ENCODE measurements at places on chromosomes 3 and 15. TPM values are rescaled to one million over a fixed set of nuclear protein-coding genes. Genes with fewer than 3 reads are reported as not detected.

The KCNAB1 gene
- not detected for total RNA-seq

The KCNMB2 gene
- not detected for total RNA-seq

The SCG3 gene
- not detected for total RNA-seq

The ZBTB47 gene
- total RNA-seq = 5.5 TPM

The GOLGA8M gene
- 0.07 TPM for total RNA-seq

The FYTTD1 gene
- total RNA-seq = 30.9 TPM

The SEMA3G gene
- 0.06 TPM for total RNA-seq

The SLC12A1 gene
- total RNA-seq = not detected

The SHC4 gene
- 0.92 TPM for total RNA-seq

The BOC gene
- 4.8 TPM for total RNA-seq

Measured in A549 treated with AZD2906 at 1 μM for 4 hours (cell line).